ENCODE measurements at places on chromosomes 13 and 19. TPM values are rescaled to one million over a fixed set of nuclear protein-coding genes. Genes with fewer than 3 reads are reported as not detected.

CACNG8 gene
- 0.04 TPM for polyA plus RNA-seq

TNNI3 gene
- polyA plus RNA-seq: 1.2 TPM

RFPL4A gene
- 0.33 TPM for polyA plus RNA-seq

LGALS7 gene
- not detected for polyA plus RNA-seq

- DNase-seq: no peak
These were observed 57.4 kb downstream of the ESD start for GRCh38 chr13:46739447-46740098.

GRCh38 chr19:32168111-32168510 lies 177.3 kb upstream of the ZNF507 start:
- DNase-seq: no peak

DNA sequence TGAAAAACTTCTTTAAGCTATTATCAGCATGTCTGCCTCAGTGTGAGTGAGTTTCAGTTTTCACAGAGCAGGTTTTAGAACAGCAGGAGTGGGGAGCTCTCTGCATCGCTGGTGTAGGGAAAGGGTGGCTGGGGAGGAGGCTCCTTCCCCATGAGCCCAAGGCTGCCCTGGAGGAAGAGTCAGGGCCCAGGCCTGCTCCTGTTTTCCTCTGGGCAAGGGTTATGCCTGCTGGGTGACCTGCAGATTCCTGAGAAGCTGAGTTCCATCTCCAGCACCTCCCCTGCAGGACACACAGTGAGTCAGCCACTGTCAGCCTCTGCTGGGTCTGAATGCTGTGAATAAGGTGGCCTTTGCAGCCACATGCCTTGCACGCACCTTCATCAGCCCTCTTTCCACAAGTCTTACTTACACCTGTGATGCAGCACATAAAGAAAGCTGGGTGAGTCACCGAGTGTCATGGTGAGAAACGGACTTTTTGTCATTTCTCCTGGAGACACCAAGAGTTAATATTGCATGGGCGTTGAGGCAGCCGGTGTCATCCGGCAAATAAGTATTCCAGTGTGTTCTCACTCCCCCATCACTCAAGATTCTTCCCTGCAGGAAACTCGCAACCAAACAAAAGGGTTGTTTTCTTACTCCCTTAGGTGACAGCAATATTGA lies 186.4 kb upstream of the KL start:
- DNase-seq: no peak

All from CD14-positive monocyte (primary cell).